NCI-H2107 (cell line): ENCODE measurements at places on chromosomes 2 and 18.
A peak's percentile ranks its signal among the peaks of the same experiment; 100 is the strongest.

GRCh38 chr18:25974630-25975077 lies 115.8 kb downstream of the SS18 start:
- DNase-seq: no peak

DNA sequence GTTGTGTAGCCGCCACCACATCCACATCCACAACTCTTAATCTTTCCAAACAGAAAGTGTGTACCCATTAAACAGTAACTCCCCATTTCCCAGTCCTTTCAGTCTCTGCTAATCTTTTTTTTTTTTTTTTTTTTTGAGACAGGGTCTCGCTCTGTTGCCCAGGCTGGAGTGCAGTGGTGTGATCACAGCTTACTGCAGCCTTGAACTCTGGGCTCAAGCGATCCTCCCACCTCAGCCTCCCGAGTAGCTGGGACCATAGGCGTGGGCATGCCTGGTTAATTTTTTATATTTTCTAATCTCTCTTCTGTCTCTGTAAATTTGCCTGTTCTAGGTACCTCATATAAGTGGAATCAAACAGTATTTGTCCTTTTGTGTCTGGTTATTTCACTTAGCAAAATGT lies 3.6 kb downstream of the EIF2AK2 start:
- DNase-seq: no peak

DNA sequence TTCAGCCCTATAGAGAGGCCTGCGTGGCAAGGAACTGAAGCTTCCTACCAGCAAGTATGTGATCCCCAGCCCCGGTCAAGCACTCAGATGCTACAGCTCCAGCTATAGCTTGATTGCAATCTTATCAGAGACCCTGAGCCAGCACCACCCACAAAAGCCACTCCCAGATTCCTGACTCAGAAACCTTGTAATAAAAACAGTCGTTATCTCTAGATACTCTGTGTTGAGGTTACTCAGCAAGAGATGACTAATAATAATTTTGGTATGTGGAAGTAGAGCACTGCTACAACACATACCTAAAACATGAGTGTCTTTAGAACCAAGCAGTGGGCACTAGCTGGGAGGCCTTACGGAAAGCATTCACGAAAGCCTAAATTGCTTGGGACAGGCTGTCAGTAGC lies 216.9 kb downstream of the UXS1 start:
- no peak for DNase-seq

GRCh38 chr2:38190542-38191218 lies 114.7 kb upstream of the CYP1B1 start:
- DNase-seq: no peak

DNA sequence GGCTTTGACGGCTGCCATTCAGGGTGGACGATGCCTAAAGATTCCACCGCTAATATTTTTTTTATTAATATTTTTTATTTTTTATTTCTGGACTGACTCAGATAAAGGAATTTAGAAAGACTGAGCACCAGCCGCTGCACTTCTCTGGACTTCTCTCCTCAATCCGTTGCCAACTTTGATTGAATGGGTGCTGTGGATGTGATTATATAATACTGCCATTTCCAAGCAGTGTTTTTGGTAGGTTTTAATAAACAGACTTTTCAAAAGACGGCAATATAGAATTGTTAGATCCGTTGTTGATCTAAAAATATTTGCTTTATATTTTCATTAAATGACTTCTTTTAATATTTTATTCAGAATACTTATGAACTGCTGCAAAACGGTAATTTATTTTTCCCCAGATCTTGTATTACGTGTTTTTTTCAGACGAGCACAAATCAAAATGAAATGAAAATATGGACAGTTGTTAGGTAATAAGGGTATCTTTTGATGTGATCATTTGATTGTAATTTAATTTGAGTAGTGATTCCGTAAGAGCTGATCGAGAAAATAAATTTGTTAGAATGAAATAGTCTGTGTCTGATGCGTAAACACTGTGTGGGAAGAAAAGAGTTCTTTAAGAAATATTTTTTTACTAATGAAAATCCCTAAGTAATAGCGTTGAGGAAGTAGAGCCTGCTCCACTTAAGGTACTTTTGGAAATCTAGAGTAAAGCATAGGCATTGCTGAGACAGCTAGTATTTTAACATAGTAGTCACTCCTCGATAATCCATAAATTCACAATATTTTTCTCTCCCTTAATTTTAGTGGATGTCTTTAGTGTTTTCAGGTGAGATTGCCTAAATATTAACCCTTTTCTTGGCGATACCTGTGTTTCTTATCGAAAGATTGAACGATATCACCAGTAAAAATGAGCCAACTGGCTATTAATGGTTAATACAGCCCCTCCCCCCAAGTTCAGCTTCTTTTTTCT lies 4.4 kb downstream of the POU3F3 start:
- DNase-seq: no peak

DNA sequence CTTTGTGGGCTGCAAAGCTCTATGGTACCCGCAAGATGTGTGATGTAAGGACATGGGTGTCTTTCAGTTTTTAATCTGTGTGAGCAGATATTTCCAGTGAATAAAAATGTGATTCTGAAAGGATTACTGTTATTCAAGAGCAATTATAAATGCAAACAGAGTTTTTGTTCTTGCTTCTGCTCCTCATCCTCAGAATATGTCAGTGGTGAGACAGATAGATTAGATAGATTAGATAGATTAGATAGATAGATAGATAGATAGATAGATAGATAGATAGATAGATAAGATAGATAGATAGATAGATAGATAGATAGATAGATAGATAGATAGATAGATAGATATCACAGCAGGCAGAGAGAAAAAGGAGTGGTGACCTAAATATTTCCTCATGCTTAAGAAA lies 142.6 kb downstream of the RTN4 start:
- DNase-seq: no peak

DNA sequence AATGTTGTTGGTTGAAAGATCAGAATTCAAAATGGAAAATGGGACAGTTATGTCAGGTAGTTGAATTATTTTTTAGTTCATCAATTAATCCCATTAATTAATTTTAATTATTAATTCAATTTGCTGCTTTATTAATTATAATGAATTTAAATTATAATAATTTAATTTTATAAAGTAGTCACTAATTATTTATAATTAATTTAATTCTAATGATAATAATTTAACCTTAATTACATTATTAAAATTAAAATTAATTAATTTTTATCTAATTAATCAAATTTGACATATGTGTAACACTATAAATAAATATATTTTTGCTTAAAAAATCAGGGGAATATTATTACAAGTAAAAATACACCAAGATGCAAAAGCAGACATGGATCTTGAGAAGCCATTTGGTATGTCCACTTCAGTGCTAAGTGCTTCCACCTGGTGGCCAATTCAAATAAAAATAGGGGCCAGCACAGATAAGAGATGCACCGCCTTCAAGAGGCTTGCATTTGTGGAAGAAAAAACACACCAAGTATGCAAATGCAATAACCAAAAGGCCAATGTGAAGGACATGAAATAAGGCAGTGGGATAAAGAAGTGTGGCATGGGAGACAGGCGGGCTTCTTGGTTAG lies 73.2 kb downstream of the MBP start:
- peak; percentile 26 for DNase-seq

DNA sequence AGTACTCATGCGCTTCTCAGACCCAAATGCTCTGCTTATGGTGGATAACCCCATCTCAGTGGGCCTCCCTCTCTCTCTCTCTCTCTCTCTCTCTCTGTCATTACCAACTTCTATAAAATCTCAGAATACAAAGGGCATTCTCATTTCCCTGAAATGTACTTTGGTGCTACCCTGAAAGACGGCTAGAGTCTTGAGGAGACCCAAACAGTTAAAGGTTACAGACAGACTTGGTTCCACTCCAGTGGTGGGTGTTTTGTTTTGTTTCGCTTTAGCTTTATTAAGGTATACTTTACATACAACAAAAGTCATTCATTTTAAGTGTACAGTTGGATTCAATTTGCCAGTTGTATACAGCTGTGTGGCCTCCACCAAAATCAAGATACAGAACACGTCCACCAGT lies 60.9 kb downstream of the BCL11A start:
- no peak for DNase-seq

DNA sequence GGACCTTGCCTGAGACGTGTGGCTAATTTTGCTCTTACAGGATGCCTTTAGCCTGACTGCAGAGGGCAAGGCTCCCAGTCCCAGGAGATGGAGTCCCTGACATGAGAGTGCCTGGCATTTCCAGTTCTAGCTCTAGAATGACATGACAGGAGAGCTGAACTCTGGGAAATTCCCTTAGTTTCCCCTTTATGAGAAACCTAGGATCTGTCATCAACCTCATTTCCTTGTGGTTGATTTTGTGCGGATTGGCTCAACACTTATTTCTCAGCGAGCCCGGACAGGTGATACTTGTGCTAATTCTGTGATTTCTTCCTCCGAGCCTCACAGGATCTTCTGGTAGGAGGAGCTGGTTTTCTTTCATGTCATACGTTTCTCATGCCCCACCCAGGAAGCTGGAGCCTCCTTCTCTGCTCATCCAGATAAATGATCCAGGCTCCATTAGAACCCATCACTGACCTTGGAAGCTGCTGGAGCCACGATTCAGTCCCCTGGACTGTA lies at the start of gene IL36G:
Gene IL36G, plus strand, starts transcription at position 448 of the 498 bp plus-strand sequence. CDS start 633 bp downstream, outside the sequence.
- no peak for DNase-seq

GRCh38 chr2:134906726-134907125 lies 11.9 kb upstream of the CCNT2 start:
- DNase-seq: no peak

DNA sequence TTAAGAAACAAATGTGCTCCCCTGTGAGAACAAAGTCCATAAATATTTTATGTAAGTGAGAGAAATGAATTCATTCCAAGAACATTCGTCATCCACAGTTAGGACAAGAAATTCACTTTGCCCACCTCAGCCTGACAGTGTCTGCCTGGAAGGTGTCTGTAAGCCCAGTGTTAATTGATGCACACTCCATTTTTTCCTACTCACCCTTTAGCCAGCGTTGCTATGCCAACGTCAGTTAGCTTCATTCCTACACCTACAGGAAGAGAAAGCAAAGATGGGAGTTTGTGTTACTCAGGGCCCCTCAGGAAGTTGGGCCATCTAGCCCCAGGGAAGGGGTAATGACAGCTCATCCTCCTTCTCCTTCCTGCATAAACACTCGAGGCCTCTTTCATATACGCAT lies 131.0 kb downstream of the ALPK2 start:
- DNase-seq: no peak

GRCh38 chr18:7958897-7959146 lies 391.7 kb downstream of the PTPRM start:
- no peak for DNase-seq

DNA sequence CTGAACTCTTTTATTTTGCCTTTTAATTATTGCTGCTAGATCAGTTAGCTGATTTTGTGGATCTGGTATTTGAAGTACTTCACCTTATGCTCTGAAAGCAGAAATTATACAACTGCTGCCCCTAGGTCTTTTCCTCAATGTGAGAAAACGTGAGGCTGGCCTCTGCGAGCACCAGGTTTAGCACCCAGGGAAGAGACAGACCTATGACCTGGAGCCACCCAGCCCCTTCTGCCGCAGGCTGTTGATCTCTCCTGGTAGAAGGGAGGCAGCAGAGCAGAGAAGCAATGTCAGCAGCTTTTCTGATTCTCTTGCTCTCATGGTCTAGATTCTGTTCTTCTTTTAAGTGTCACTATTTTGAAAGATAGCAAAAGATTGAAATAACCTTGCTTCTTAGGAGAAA lies 19.9 kb downstream of the TRAPPC12 start:
- no peak for DNase-seq

- no peak for DNase-seq
These were observed 309.0 kb upstream of the CDH2 start for GRCh38 chr18:28485918-28486317.

DNA sequence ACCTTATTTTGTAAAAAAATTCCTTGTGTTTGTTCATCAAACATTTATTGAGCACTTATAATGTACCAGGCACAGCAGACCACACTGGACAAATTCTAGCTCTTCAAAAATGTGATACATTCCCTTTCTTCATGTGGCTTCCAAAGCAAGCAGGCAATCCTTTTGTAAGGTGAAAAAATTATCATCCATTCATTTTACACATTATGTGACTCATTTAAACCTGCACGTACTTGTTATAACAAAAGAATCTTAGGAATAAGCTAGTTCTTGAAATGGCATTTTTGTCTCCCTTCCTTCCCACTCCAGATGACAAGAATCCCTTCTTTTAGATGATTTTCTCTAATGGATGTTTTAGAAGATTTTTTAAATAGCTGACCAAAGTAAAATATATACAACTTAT lies 104.6 kb downstream of the KLF7 start:
- no peak for DNase-seq

- DNase-seq: no peak
These were observed 101.6 kb downstream of the OSBPL6 start for GRCh38 chr2:178295906-178296305.

DNA sequence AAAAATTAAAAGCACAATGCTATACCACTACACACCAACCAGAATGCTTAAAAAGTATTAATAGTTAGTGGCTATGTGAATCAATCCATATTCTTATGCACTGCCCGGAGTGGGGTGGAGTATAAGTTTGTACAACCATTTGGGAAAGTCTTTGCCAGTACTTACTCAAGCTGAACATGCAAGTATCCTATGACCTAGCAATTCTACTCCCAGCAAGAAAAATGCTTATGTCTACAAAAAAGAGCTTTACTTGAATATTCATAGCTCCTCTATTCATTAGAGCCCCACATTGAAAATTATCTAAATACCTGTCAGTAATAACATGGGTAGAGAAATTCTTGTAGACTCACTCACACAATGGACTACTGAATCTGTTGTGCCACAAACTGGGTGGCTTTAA lies 21.4 kb upstream of the CNOT11 start:
- DNase-seq: no peak

GRCh38 chr2:157777427-157777826 lies 98.7 kb downstream of the ACVR1 start:
- no peak for DNase-seq

GRCh38 chr2:41061356-41061755 lies 609.5 kb upstream of the SLC8A1 start:
- no peak for DNase-seq

DNA sequence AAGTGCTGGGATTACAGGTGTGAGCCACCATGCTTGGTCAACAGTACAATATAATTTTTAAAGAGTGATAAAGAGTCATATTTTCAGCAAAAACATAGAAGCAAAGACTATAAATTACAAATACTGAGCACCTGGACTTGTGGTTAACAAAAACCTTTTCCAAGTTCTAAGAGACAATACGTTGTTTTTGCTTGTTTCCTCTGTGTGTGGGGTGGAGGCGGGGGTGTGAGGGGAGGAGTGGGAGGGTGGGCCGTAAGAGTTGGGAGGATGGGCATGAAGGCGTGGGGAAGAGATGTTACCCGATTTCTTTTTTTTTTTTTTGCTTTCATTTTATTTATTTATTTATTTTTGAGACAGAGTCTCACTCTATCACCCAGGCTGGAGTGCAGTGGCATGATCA lies 78.0 kb upstream of the WIPF1 start:
- no peak for DNase-seq

DNA sequence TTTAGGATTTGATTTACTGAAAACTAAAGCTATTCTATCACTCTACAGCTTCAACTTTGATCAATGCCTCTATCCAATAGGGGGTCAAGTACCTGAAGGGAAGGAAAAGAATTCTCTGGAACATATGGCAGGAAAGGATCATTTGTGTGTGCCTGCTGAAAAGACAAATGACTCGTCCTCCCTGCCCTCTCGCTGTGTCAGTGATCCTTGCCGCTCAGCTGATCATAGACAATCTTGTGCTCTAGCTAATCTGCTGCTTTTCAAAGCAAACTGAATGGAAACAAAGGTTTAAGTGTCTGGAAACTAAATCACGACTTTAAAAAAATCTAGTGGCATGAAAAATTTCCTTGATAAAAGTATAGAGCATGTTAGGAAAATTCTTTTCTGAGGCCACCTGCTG lies 75.6 kb upstream of the CPO start:
- DNase-seq: no peak

- no peak for DNase-seq
These were observed 19.7 kb upstream of the DYNC2LI1 start for GRCh38 chr2:43754180-43754579.

- peak; percentile 68 for DNase-seq
These were observed 326.2 kb upstream of the SOX11 start for GRCh38 chr2:5365871-5366461.
